Ovary (tissue), 10 donors: ENCODE measurements at places on chromosomes 7 and 10. TPM values are rescaled to one million over a fixed set of nuclear protein-coding genes. Genes with fewer than 3 reads are reported as not detected.

Gene ARHGAP22
- 5.3 TPM for total RNA-seq

Gene EPO
- 0.20 TPM for total RNA-seq

Gene WEE2
- total RNA-seq = not detected

GRCh38 chr7:123533553-123533917 lies 860 bp downstream of the IQUB start:
- no peak overlapping the region for H3K27ac ChIP-seq
- DNase-seq = no peak
- H3K27me3 ChIP-seq = no peaks in the 10 kb centered on the region

- H3K36me3 ChIP-seq = no peaks in the 10 kb centered on the region
- H3K4me3 ChIP-seq = no peak overlapping the region
- H3K27me3 ChIP-seq = no peaks in the 10 kb centered on the region
- H3K27ac ChIP-seq = no peak overlapping the region
Measured at GRCh38 chr7:50393547-50394252, 56.5 kb downstream of the FIGNL1 start.

GRCh38 chr7:74233655-74234285 lies 20.4 kb downstream of the RFC2 start:
- no peak overlapping the region for H3K27ac ChIP-seq
- DNase-seq = no peak

DNA sequence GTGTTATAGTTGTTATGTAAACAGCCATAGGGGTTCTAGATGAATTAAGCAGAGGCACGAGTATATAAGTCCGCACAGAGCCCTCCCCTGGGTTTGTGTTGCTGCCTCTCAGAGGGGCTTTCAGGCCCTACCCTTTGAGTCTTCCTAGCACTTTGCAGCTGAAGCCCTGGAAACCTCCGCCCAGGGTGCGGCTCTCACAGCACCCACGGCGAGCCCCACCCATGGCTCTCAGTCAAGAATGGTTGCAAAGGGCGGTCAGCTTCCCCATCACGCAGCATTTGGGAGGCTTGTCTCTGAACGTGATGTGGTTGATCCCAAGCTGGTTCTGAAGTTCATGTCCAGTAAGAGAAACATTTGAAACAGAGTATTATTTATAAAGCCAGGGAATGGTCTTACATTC lies 18.8 kb upstream of the INSIG1 start:
- no peak for DNase-seq
- H3K27me3 ChIP-seq = no peaks in the 10 kb centered on the region
- H3K4me3 ChIP-seq = no peak overlapping the region
- no peaks in the 10 kb centered on the region for H3K4me1 ChIP-seq

DNA sequence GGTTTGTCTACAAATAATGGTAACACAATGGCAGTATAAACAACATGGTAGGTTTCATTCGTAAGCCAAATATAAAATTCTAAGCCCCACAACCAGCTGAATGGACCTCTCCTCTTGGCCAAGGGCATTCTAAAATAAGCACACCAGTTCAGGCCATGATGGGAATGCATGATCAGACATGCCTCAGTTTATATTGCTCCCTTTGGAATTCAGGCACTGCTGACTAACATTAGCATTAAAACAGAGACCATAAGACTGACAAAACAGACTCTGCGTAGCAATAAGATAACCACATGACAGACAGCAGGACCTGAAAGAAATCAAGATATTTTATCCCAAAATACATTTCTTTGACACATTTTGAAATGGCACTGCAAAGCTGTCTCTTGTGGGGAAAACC lies 125.8 kb downstream of the FAM107B start:
- H3K36me3 ChIP-seq = no peaks in the 10 kb centered on the region
- no peak for DNase-seq
- no peak overlapping the region for H3K4me3 ChIP-seq
- no peaks in the 10 kb centered on the region for H3K27me3 ChIP-seq

DNA sequence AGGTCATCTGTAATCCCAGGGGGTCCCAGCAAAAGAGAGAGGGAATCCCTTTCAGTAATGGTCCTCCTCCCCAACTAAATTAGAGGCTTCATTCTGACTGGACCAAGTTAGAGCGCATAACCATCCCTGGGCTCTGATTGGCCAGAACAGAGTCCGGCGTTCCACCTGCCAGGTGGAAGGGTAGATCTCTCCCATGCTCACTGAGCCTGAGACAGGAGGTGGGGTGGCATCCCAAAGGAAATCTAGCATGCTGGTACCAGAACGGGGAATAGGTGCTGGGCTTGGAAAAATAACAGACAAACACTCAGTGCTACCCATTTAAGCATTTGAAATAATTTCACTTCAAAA lies 21.0 kb upstream of the TSPAN33 start:
- H3K36me3 ChIP-seq = no peaks in the 10 kb centered on the region
- no peak for DNase-seq
- no peaks in the 10 kb centered on the region for H3K27me3 ChIP-seq

- H3K4me3 ChIP-seq = no peak overlapping the region
- no peak for DNase-seq
Measured at GRCh38 chr7:34575006-34575405, 83.0 kb upstream of the NPSR1 start.

DNA sequence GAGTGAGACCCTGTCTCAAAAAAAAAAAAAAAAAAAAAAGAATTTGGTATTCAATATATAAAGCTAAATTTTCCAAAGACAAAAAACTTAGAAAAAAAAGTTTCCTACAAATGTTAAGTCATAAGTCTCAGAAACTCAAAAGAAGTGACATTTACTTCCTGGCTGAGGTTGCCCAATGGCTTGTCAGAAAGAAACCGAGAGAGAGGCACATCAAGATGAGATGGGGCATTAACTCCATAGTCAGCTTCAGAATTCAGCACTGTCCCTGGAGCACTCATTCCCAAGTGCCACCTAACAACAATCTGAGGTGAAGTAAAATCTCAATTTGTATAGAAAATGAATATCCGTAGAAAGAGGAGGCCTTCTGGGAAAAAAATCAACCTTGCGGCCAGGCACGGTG lies 6.8 kb upstream of the SPOCK2 start:
- no peak for DNase-seq
- no peaks in the 10 kb centered on the region for H3K36me3 ChIP-seq
- H3K4me3 ChIP-seq = no peak overlapping the region

DNA sequence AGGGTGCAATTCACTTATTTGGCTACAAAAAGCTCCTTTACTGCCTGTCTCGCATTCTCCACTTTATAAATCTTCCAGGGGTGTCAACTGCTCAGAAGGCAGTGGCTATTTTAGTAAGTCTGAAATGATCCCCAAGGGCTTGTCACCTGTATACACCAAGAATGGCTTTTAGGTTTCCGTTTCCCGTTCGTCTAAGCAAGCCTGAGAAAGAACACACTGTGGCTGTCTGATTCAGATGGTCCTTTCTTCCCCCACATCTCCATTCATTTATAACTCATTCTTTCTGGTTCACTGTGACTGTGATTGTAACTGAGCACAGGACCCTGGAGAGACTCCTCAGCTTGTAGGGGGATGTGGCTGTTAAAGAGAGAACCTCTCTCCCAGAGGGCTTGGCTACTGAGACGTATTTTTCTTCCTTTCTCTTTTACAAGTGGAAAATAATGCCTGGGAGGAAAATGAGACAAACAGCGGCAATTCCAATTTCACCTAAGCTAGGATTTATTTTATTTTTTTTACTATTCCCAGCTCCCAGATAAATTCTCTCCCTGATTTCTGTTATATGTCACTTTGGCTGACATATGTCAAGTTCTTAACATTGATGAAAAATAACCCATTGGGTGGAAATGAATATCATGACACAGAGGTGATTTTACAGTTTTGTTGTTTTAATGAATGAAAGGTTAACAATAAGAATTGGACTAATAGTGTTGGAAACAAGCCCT lies 129.3 kb downstream of the FAM107B start:
- H3K27me3 ChIP-seq = no peaks in the 10 kb centered on the region
- H3K36me3 ChIP-seq = no peaks in the 10 kb centered on the region

DNA sequence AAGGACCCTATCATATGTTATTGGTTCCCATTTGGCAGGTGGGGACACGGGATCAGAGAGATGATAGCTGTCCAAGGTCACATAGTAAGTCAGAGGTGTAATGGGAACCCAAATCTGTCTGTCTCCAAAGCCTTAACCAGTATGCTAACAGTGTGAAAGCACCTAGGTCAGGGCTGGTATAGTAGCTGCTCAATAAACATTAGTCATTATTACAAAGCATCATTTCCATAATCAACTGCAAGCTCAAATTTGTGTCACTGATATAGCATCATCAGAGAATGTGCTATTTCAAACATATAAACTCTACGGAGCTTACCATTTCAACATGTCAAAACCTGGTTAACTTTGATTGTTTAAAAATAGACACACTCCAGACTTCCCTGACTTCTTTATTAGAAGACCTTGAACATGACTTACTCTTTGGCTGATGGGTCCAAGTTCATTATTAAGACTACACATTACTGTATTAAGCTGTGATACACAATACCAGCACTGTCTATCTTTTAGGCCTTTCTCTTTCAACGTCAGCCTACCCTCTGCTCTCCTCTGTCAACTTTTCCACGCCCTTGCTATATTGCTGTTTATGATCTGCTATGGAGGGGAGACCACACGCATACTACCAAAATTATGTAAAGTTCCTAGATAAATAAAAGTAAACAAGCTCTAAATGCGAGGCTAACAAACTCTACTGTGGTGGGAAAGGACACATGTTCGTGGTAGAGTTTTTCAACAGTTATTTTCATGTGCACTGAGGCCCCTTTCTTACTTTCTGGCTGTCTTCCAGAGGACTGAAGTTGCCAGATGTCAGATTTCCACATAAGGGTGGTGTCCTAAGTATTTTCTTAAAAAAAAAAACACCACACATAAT lies 33.6 kb downstream of the DNMBP start:
- DNase-seq = peak; percentile 58
- peaks cover 14% of the 10 kb centered on the region for H3K4me1 ChIP-seq
- no peak overlapping the region for H3K4me3 ChIP-seq

DNA sequence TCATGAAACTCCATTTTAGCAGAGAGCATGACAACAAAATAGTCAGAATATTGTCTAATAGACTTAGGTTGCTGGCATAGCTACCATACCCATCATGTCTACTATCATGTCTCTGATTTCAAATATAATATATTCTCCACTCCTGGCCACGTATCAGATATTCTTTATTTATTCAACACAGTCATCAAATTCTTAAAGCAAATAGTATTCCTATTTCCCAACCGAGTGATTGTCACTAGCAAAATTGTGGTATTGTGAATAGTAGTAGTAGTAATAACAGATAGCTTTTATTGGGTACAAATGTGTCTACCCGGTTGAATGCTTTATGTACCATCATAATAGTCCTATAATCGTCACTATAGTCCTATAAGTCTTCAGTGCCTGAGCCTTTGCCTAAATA lies 918.6 kb downstream of the KCNMA1 start:
- H3K4me3 ChIP-seq = no peak overlapping the region
- no peak for DNase-seq

- H3K4me3 ChIP-seq = no peak overlapping the region
- no peaks in the 10 kb centered on the region for H3K4me1 ChIP-seq
- H3K36me3 ChIP-seq = no peaks in the 10 kb centered on the region
- no peak overlapping the region for H3K27ac ChIP-seq
- DNase-seq = no peak
Measured at GRCh38 chr7:45053401-45053800, 35.4 kb downstream of the NACAD start.

DNA sequence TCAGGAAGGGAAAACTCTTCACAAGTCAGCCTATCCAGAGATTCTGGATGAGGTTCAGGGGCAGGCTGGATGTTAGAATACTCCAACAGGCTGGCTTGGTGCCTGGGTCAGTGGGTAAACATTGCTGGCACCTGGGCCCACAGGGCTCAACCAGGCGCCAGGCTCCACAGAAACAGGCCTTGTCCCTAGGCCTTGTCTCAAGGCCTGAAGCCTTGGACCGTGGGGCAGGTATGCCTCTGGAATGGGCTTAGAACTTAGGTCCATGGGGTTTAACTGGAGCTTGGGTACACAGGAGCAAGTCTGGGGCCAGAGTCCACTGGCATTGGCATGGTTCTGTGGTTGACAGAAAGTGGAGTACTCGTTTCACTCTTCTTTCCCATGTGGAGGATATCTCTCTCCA lies 263.0 kb upstream of the ETV1 start:
- H3K27me3 ChIP-seq = no peaks in the 10 kb centered on the region
- H3K4me3 ChIP-seq = no peak overlapping the region
- DNase-seq = no peak
- H3K4me1 ChIP-seq = no peaks in the 10 kb centered on the region

DNA sequence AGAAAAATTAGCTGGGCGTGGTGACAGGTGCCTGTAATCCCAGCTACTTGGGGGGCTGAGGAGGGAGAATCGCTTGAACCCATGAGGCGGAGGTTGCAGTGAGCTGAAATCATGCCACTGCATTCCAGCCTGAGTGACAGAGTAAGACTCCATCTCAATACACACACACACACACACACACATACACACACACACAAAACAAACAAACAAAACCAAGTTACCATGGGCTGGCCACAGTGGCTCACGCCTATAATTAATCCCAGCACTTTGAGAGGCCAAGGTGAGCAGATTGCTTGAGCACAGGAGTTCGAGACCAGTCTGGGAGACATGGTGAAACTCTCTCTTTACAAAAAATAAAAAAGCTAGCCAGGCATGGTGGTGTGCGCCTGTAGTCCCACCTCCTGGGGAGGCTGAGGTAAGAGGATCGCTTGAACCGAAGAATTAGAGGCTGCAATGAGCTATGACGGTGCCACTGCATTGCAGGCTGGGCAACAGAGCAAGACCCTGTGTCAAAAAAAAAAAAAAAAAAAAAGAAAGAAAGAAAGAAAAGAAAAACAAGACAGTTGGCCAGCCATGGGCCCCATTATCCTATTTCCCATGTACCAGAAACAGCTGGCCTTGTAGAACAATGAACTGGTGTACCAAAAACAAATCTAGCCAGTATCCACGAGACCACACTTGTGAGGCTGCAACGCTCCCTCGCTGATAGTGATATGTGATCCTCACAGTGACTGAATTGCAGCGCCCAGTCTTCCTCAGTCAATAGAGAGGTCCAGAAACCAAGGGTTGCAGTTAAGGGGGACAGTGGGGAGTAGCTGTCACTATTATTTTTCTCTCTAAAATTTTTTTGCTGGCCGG lies 6.6 kb upstream of the AGFG2 start:
- H3K27me3 ChIP-seq = no peaks in the 10 kb centered on the region
- no peak for DNase-seq

GRCh38 chr7:129721068-129721467 lies 109.5 kb downstream of the NRF1 start:
- H3K27me3 ChIP-seq = no peaks in the 10 kb centered on the region
- DNase-seq = no peak
- H3K4me3 ChIP-seq = no peak overlapping the region
- no peaks in the 10 kb centered on the region for H3K36me3 ChIP-seq
- H3K27ac ChIP-seq = no peak overlapping the region

DNA sequence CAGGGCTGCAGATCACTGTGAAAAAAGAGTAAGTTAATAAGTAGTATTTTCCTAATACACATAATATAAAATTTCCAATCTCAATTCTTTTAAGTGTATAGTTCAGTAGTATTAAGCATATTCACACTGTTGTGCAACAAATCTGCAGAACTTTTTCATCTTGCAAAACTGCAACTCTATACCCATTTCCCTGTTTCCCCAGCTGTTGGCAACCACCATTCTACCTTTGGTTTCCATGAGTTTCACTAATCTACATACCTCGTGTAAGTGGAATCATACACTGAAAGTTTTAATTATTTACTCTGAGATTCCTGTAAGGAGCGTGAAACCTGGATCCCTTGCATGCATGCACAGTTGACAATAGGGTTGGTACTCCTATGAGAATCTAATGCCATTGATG lies 155.4 kb downstream of the ZPBP start:
- no peak overlapping the region for H3K27ac ChIP-seq
- H3K4me1 ChIP-seq = no peaks in the 10 kb centered on the region
- no peaks in the 10 kb centered on the region for H3K27me3 ChIP-seq
- no peaks in the 10 kb centered on the region for H3K36me3 ChIP-seq
- H3K4me3 ChIP-seq = no peak overlapping the region

GRCh38 chr10:1160561-1161314 lies 104.6 kb downstream of the WDR37 start:
- no peaks in the 10 kb centered on the region for H3K4me1 ChIP-seq
- no peak for DNase-seq
- H3K27ac ChIP-seq = no peak overlapping the region
- no peaks in the 10 kb centered on the region for H3K36me3 ChIP-seq
